GOT3 (cell line): ENCODE measurements at places on chromosomes 11 and 22.

GRCh38 chr22:42296381-42296853, 26.0 kb upstream of the TCF20 start:
- DNase-seq: no peak

DNA sequence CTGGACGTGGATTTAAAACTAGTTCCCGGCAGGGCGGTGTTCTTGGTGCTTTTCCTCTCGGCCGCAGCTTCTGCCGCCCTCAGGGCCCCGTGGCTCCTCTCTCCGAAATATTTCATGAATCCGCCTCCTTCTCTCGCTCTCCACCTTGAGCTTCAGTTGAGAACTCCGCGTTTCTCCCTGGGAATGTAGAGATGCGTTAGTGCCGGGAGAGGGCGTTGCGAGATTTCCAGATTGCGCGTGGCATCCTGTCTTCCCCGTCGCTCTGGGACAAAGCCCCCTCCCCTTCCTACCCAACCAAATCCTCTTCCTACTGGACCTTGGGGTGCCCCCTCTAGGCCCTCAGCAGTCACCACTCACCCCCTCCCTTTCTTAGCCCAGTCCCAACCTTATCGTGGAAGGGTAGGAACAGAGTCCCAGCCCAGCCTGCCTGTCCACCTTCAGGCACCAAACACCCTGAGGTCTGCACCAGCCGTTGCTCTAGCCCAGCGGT, 15.5 kb upstream of the RAC2 start:
- no peak for DNase-seq

- no peak for DNase-seq
These were observed 8.4 kb upstream of the FLI1 start for GRCh38 chr11:128685402-128686020.

- no peak for DNase-seq
These were observed 289.1 kb downstream of the TBC1D22A start for GRCh38 chr22:47051441-47052071.

DNA sequence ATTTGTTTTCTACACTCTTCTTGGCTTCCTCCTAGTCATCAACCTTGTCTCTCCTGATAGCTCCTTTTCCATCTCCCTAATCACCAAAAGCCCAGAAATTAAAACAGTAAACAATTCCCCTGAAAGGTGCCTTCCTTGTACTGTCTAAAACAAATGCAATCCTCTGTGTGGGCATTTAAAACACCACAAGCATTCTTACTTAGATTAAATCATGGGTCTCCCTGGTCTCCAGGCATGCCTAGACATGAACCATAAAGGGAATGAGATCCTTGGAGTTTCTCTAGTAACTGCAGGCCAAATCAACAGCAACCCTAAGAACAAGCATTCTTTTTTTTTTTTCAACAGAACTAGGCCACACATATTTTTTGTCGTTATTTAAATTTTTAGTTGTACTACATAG, 1.9 kb downstream of the BTG4 start:
- no peak for DNase-seq

DNA sequence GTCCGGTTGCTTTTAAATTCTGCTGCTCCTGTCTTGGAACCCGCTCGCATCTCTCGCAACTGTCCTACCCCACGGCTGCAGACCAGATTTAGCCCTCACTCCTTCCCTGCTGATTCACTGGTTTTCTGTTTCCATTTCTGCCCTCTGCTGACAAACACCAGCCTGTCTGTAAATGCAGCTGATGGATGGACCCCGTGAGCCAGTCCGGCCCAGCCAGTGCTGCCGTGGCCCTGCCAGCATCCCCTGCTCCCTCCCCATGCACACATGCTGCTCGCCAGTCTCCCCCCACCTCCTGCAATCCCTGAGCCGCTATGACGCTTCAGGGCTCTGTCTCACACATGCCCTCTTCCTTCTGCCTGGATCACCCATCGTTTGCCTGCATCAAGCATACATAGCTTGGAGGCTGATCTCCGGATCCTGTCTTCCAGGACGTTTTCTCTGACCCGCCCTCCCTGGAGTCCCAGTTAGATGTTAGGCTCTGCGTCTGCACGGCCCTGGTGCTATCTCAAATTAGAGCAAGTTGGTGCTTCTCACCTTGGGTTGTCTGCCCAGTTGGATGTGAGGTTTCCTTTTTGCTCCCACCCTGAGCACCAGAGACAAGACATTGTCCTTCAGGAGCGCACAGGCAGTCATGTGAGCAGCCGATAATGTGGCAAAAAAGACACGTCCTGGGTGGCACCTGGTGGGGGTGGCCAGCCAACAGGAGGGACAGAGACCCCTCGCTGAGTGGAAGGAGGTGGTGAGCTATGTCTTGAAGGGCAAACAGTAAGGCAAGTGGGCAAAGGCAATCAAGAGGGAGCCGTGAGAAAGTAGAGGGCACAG, 4.3 kb upstream of the ACR start:
- no peak for DNase-seq

DNA sequence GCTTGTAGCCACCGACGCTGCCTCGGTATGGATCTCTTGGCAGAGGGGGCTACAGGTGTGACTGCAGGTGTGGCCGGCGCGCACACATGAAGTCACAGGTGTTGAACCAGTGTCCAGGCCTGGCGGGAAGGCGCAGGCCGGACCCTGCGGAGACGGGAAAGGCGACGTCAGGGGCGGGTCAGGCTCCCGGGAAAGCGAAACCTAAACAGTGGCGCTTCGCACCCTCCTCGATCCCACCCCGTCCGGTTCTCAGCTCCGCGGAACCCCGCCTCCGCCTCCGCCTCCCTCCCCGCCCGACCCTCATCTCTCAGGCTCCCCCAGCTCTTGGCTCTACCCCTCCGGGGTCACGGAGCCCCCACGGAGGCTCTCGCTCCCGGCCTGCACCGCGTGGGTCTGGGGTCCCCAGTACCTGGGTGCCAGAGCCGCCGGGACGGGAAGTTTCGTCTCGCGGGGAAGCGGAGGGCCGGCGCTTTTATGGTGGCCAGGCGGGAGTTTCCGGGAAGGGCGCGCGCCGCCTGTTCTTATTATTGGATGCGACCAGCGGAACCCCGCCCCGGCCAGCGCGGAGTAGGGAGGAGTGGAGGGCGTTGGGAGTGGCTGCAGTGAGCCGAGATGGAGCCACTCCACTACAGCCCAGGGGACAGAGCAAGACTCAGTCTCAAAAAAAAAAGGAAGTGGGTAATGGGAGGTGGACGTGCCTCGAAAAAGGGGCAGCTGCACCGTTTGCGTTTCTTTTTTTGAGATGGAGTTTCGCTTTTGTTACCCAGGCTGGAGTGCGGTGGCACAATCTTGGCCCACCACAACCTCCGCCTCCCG, at the start of gene IRF7:
IRF7 (minus strand) TSS at position 447 of the 816 bp plus-strand sequence. CDS start 586 bp downstream, outside the sequence.
- DNase-seq: peak; percentile 36

DNA sequence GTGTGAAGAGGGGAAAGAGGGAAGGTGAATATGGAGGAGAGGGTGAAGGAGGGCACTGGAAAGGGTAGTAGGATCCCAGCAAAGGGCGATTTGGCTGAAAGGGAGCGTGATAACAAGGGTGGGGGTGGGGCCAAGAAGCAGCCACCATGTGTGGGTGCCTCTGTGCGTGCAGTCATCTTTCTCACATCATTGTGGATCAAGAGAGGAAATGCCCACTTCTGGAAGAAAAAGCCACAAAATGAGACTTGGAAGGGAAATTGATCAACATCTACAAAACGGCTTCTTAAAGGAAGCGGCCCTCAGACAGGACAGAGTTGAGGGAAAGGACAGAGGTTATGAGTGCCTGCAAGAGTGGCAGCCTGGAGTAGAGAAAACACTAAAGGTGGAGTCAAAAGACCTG, 1.2 kb upstream of the CXCR5 start:
- DNase-seq: no peak

- no peak for DNase-seq
These were observed 87.9 kb downstream of the ALX4 start for GRCh38 chr11:44221992-44222391.

DNA sequence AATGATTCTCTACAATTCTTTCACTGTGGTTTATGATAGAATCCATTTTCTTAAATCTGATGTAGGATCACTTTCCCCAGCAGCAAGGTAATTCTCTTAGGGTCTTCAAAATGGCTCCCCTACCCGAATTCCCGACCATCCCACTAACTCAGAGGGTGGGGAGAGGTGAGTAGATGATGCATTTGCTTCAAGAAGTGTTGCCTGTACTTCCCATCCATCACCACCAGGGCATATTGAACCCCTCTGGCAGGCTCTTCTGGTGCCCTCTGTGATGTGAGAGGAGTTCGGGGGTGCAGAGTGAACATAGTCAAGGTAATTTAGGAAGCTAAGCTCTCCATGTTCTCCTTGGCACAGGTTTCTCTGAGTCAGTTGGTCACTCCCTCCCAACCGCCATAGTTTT, 52.3 kb downstream of the ZNRF3 start:
- DNase-seq: no peak

DNA sequence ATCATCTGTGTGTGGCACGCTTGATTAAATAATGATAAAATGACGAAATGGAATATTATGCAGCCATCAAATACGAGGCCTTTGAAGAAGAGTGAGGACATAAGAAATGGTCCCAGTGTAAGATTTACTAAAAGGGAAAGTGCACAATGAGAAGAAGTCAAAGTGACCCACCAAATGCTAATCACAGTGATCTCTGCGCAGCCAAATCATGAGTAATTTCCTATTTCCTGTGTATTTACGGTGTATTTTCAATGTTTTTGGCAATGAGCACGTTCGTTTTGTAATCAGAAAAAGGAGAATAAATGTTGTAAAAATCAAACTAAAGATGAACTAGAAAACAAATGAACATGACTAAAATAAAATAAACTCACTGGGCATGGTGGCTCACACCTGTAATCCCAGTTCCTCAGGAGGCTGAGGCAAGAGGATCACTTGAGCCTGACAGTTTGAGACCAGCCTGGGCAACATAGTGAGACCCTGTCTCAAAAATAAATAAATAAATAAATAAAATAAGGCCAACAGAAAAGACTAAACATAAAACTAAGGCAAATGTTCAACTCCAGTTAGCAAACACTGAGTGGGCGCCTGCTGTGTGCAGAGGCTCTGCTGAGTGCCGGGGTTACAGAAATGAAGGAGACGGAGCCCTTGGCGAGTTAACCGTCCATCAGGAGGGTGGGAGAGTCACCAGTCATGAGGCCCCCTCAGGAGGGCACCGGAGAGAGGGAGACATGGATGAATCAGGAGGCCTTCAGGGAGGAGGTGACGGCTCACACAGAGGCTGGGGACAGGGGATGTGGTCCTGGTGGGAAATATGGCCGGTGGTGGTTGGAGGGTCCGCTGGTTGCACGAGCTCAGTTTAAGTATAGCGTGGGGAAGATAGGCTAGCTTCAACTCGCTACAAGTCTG, 26.0 kb upstream of the CBX7 start:
- DNase-seq: no peak

DNA sequence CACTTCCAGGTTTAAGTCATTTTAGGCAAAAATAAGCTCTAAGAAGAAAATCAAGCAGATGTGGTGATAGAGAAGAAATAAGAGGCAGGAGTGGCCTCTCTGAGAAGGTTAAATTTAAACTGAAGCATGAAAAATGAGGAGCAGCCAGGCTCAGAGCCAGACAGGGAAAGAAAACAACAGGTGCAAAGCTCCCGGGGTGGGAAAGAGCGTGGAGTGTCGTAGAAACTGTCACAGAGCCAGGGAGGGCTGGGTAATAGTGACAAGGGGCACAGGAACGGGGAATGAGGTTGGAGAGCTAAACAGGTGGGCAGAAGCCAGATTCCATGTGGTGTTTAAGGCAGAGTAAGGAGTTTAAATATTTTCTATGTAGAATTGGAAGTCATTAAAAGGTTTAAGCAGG, 132.1 kb upstream of the BLID start:
- no peak for DNase-seq

- no peak for DNase-seq
These were observed 88.2 kb upstream of the DDI1 start for GRCh38 chr11:103948187-103948763.

DNA sequence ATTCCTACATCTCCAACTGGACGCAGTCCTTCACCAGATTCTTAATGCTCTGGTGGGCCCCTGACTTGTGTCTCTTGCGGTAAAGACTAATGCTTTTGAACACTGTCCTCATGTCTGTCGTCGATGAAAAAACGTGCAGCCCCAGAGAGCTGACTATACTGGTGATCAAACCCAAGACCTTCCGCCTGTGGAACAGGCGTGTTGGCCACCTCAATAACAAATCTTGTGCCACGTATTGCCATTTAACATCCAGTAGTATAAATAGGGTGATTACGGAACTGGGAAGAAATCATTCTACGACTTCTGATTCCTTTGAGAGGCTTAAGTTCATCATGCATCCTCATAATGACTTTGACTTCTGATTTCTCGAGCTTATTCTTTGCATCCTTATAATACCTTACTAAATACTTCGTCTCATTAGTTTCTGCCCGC, 45.6 kb downstream of the OR4D9 start:
- no peak for DNase-seq

- DNase-seq: no peak
These were observed 12.3 kb upstream of the ARAP1 start for GRCh38 chr11:72764503-72764902.

DNA sequence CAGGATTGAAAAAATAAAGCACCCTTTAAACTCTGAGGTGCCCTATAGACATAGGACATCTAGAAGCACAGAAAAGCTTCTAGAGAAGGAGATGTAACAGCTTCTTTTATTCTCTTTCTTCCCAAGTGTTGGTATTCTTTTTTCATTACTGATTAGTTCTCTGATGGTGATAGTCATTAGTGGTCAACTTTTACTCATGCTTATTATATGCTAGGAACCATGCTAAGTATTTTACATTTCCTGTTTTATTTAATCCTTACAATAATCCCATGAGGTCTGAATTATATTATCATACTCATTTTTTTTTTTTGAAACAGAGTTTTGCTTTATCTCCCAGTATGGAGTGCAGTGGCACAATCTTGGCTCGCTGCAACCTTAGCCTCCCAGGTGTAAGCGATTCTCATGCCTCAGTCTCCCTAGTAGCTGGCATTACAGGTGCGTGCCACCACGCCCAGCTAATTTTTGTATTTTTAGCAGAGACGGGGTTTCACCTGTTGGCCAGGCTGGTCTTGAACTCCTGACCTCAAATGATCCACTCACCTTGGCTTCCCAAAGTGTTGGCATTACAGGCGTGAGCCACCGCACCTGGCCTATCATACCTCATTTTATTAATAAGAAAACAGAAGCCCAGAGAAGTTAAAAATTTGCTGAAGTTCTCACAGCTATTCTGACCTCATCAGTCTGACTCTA, 3.0 kb downstream of the C11orf52 start:
- no peak for DNase-seq

- no peak for DNase-seq
These were observed 43.1 kb downstream of the SVIP start for GRCh38 chr11:22786475-22786874.

DNA sequence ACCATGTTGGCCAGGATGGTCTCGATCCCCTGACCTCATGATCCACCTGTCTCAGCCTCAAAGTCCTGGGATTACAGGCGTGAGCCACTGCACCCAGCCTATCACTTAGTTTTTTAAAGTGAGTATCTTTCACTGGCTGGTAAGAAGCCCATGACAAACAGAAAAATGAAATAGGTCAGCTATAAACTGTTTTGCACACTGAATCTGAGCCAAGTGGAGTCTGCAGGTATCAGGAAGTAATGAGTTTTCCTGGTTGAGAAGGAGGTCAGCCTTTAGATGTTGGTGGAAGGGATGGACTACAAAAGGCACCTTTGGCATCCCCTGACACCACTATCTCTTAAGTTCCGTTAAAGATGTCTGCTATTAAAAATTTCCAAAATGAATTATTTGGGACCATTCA, 345.1 kb downstream of the AASDHPPT start:
- no peak for DNase-seq

GRCh38 chr22:43272301-43272700, 70.9 kb downstream of the SCUBE1 start:
- no peak for DNase-seq
